Vagina (tissue), 2 donors: ENCODE measurements at places on chromosomes 11 and 22. TPM values are rescaled to one million over a fixed set of nuclear protein-coding genes. Genes with fewer than 3 reads are reported as not detected.

The CCDC34 gene
- 4.7 TPM for total RNA-seq

The SCUBE2 gene
- 36.3 TPM for total RNA-seq

The ACCSL gene
- not detected for total RNA-seq

- DNase-seq, result no peak
Observed at GRCh38 chr11:1757861-1758610, 5.7 kb downstream of the CTSD start.

DNA sequence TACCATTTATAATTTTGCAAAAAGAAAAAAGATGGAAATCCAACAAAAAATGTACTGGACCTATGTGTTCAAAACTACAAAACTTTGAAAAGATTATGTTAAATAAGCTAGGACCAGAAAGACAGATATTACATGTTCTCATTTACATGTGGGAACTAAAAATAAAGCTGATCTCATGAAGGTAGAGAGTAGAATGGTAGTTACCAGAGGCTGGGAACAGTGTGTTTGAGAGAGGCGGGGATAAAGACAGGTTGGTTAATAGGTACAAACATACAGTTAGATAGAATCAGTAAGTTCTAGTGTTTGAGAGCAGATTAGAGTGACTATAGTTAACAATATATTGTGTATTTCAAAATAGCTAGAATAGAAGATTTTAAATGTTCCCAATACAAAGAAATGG, 71.6 kb downstream of the USP47 start:
- DNase-seq, result no peak
